Stimulated activated CD4-positive, alpha-beta T cell treated with anti-CD3 and anti-CD28 coated beads, TNF-alpha, amount 100 ng/mL, for 1 hour (primary cell): ENCODE measurements at places on chromosomes 2 and 18.

DNA sequence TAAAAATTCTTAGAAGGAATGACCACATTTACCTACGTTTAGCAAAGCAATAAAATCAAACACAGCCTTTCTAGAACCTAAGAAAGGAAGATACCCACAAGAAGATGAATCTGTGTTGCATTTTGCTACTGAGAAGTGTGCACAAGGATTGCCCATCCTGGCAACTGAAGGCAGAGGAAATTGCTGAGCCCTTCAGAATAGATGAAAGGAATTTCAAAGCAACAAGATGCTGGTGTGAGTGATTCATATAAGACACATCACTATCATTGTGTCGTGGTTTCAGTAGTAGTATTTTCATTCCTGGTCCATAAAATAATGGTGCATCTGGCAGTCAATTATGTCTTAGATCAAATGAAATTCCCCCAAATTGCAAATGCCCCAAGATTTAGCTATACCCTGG is 48.4 kb upstream of the ANKRD44 start:
- DNase-seq: no peak

DNA sequence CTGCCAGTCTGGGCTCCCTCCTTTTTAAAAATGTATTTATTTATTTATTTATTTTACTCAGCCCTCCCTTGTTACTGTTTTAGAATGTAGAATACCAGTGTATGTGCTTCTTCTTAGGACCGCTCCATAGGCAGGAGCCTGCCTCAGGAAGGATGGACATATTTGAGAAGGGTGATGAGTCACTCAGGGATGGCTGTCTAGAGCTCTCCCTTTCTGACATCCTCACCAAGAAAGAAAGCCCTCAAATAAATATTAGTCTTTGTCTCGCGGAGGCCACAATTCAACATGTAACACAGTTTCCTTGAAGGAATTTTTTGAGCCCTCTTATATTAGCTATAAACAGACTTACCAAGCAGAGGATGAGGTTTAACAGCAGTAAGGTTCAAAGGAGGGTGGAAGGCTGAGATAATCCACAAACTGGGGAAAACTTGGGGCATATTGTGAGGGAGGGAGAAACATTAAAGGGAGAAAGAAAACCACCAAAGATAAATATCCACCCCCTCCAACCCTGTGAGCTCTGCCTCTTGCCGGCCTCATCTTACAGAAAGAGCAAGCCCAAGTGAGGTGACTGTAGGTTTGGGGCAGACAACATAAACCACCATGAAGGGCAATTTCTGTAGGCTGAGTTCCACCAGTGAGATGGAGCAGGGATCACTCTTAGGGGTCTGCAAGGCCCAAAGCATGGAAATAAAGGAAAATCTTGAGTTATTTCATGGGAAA is 163.4 kb downstream of the LRRTM1 start:
- DNase-seq: no peak

GRCh38 chr2:230872968-230873660 is 8.4 kb downstream of the ITM2C start:
- DNase-seq: no peak

GRCh38 chr2:108587621-108588020 is 53.4 kb downstream of the LIMS1 start:
- no peak for DNase-seq

DNA sequence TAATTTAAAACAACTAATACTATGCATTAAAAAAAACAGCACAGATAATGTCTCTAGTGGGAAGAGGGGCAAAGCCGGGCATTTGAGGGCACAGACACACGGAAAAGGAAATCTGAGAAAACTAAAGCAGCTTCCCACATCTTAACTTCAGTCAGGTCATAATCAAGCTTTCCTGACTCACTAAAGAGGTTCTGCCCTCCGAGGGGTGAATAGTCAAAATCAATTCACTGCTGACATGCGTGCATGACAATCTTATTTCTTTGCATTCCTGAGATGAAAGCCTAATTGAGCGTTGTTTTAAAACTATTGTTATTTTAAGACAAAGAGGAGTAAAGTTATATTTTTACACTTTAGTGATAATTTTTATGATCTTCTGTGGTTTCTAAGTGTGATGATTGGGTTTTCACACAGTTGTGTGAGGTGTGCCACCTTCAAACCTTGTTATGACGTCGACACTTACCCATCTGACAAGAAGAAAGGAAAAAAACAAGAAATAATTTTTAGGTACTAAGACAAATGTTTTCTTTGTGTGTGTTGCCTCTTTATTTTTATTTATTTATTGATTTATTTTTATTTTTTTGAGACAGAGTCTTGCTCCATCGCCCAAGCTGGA is 90.9 kb downstream of the GATA6 start:
- no peak for DNase-seq

DNA sequence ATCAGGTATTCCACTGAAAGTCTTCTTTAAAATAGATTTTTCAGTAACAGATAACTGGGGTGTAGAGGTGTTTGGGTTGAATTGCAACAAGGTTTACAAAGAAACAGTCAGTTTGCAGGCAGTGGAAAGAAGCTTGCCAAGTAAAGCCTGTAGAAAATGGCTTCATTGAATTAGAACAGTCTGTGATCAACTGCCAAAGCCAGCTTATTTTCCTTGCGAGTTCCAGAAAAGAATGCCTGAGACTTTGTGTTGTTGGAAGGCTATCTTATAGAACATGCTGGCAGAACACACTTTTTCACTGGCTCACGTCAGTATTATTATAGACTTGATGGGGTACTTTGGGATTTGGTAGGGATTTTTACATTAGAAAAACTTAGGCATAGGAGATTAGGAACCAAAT is 601.0 kb downstream of the XIRP2 start:
- DNase-seq: no peak

DNA sequence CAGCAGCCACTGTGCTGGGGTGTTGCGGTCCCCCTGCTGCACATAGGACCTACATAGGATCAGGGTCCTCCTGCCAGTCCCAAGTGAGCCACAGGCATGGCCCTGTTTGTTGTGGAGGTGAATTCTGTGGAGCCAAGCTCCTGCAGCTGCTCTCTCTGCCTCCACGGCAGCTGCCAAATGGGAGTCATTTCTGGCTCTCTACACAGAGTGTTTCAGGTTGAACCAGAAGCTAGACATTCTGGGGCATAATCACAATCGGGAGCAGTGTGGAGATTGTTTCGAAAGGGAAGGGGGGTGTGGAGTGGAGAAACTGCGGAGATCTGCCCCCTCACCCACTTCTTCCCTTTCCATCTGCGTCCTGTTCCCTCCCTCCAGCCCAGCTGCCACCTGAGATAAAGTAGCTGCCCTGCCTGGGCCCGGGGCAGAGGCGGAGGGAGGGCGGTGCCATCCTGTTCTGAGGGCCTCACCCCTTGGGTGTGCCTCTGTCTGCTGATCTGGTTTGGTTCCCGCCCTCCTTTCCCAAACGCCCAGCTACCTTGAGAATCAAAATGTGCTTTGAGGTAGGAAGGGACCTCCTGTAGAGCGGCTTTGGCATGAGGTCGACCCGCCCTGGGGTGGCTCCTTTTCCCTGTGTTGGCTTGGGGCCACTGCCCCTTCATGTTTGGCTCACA is 139.4 kb downstream of the WDSUB1 start:
- no peak for DNase-seq

GRCh38 chr2:241595600-241596140 is 37.1 kb downstream of the BOK start:
- no peak for DNase-seq

- no peak for DNase-seq
Observed at GRCh38 chr2:96647681-96648080, 5.1 kb downstream of the FER1L5 start.

DNA sequence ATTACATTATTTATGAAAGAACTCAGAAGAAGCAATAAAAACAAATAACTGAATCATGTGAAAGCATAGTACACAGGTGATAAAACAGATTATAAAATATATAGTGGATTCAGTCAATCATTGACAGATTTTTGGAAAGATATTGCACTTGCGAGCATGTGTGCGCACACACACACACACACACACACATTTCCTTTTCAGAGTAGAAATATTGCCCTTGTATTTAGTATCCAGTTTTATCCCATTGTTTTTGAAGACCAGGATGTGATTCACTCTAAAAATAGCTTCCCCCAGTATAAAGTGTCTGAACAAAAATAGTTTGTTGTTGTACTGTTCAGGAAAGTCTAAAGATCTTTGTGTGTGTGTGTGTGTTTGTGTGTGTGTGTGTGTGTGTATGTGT is 145.5 kb downstream of the CALCRL start:
- no peak for DNase-seq

GRCh38 chr2:231936491-231936890 is 10.3 kb upstream of the NPPC start:
- no peak for DNase-seq

- no peak for DNase-seq
Observed at GRCh38 chr2:67466734-67467133, 69.6 kb downstream of the ETAA1 start.

GRCh38 chr2:237732790-237733381 is 65.7 kb upstream of the RBM44 start:
- no peak for DNase-seq

DNA sequence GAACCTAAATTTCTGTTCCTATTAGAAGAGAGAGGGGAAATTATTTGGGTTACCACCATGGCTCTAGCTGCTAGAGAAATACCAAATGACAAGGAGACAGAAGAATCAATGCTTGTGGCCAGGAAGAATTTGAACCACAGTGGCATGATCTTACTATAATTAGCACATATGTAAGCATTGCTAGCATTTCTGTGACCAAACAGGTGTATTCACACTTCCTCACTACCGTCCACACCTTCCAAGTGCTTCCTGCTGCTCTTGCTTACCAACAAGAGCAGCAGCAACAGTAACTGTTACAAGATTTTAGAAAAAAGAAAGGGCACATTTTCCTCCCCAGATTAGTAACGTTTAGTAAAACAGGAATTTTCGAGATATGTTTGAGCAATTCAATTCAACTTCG is 60.5 kb downstream of the CDH7 start:
- no peak for DNase-seq

- no peak for DNase-seq
Observed at GRCh38 chr2:220811115-220811514, 761.0 kb downstream of the EPHA4 start.

DNA sequence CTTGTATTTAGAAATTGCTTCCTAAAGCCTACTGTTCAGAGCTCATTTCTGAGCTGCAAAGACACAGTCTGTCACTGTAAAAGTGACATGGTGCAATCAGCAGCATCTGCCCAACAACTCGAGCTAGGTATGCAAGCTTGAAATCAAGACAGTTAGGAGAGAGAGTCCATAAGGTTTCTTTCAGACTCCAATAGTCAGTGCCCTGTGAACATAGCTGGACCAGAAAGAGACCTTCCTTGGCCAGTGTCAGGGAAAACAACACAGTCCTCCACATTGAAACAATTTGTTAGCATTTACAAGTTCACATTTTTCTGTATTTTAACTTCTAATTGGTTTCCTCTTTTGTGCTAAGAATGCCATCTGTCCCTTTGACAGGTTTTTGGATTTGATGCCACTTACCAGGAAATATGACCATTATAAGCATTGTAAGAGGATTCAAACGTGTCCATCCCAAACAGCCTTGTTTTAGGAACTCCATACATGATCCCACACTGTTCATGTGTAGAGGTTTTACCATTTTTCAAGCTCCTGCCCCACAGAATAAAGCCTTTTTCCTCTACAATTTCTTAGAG is 8.9 kb upstream of the MYCN start:
- no peak for DNase-seq

DNA sequence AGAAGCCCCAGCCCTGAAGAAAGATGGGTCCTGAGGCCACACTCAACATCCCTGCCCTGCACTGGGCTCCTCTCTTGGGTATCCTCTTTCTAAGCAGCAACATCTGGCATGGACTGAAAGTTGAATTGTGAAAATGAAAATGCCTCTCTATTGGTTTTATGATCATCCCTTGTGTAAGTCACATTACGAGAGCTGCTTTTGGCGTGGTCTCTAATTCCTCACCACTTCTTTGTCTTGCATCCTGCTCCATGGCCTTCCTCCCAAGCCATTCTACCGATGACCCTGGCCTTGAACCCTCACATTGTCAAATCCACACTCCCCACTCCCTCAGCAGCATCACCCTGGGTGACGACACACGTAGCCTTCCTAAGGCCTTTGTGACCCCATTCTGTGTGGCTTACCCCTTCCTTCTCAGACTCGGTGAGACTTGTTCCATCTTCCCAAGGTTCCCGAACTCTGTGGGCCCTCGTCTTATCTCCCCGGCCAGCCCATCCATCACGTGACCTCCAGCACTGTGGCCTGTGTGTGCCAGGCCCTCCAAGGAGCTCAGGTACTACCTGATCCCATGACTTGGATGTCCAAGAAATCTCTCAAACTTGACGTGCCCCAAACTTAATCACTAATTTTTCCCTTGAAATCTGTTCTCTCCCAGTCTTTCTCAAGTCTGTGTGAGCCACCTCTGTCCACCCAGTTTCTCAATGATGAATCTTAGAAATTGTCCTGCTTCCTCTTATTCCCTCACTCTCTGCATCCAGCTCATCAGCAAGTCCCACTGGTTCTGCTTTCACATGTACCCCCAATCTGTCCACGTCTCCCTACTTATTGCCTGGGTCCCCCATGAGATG is 194.7 kb upstream of the HS6ST1 start:
- no peak for DNase-seq

- no peak for DNase-seq
Observed at GRCh38 chr2:9179572-9180201, 26.9 kb upstream of the ASAP2 start.

GRCh38 chr2:118146315-118147283 is 58.3 kb downstream of the INSIG2 start:
- no peak for DNase-seq

DNA sequence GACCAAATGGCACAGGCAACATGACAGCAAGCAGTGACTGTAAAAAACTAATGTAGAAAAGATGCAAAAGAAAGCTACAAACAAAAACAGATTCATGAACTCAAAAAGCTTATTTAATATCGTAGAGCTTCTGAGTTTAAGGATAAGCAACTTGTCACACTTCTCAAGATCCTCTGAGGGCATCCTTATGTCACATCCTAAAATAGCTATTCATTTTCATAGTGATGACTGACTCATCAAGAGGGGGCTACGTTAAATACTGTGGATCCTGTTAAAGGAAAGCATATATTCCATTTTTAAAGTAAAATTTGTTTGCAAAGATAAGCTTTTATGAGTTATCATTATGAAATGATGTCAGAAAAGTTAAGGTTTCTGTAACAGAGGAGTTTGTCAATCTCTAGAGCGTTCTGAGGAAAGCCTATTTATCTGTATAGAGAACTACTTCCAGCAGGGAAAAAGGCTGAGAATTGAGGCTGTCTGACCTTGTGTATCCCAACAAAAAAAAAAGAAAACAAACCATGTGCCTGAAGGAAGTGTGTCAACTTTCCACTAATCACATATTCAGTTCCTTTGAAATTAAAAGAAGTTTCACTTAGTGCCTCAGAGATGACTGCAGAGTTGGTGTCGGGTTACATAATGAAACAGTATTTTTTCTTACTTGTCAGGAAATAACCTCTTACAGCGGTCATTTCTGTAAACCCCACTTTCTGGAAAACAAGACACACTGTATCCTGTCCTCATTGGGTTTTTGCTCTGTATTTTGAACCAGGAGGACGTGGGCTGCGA is 115.5 kb downstream of the ESCO1 start:
- no peak for DNase-seq
